ENCODE measurements at places on chromosomes 11 and 22.
A peak's percentile ranks its signal among the peaks of the same experiment; 100 is the strongest.

- no peak for ATAC-seq
Measured at GRCh38 chr11:9103542-9104276, 12.3 kb upstream of the SCUBE2 start.

DNA sequence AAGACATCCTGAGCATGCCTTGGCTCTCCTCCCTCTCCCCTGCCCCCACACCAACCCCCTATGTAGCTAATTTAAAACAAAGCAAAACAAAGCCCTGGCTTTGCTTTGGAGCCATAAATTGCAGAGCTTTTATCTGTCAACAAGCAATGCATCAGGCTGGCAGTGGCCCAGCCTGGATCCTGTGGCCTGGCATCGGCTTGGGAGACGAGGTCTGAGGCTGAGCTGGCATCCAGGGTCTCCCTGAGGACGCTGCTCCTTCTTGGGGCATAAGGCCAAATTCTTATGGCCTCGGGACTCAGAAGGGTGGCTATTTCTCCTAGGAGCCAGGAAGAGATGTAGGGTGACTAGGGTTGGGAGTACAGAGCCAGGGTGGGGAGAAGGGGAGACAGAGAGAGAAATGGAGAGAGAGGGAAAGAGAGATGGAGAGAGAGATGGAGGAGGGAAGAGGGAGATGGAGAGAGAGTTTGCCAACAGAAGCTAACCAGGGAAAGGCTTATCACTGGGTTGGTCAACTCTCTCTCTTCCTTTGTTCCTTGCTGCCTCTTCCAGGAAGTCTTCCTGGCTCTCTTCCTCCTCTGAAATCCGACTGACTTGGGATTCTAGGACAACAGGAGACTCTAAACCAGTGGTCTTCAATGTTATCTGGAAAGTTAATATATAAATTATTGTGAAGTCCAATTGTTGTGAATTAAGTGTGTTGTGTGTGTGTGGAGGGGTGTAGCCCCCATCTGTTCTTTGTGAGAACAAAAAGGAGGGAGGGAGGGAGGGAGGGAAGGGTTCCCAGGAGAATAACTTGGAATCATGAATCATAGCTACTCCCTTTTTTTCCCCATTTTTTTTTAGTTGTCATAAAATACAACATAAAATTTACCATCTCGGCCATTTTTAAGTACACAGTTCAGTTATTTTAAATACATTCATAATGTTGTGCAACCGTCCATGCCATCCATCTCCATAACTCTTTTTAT is 29.1 kb downstream of the TSPAN18 start:
- peak; percentile 35 for ATAC-seq

- no peak for ATAC-seq
Measured at GRCh38 chr11:34380696-34381095, 22.9 kb upstream of the ABTB2 start.

DNA sequence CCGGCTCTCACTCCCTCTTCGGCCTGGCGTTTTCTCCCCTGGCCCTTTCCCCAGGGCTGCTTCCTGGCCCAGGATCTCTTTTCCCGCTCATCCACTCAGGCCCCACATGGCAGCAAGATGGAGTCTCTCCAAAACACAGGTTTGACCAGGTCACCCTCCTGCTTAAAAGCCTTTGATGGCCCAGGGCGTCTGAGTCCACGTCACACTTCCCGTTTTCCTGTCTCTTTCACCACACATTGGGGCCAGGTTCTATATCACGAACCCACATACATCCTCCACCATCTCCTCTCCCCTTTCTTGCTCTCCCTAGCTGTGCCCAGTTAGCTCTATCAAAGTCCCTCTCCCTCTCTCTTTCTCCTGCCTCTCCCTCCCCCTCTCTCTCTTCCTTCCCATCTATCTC is 7.8 kb upstream of the LRRC32 start:
- no peak for ATAC-seq

DNA sequence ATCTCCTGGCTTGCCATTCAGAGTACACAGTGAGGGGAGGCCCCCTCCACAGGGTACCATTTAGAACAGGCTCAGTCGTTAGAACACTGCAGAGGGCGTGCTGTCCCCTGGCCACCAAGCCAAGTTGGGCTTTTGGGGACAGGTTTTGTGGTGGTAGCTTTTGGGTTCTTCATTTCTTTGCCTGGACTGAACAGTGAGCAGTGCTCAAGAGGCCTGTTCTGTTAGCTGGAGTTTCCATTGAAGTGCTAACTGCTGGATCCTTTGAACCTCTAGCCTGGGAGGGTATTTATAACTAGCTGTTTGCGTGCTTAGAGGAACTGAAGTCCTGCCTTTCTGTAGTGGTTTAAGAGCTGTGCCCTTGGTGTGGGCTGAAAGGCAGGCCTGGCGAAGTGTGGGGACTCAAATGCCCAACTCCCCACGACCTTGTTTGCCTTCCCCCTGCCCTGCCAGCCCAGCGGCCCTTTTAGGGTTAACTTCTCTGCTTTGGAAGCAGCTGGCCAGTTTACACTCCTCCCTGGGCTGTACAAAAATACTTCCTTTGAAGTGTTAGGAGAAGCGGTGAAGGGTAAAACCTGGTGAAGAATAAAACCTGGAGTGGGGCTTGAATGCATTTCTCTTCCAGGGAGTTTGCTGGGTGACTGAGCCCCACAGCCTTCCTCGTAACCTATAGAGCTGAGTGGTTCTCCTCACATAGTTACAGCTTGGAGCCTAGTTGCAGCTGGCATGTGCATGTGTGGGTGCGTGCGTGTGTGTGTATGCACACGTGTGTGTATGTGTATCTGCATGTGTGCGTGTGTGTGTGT is 34.6 kb downstream of the ZNRF3 start:
- ATAC-seq: peak; percentile 88

GRCh38 chr11:83540112-83540675 is 254.0 kb upstream of the CCDC90B start:
- no peak for ATAC-seq
